Glutamatergic neuron (in vitro differentiated cells): ENCODE measurements at places on chromosomes 5 and 9. TPM values are rescaled to one million over a fixed set of nuclear protein-coding genes. Genes with fewer than 3 reads are reported as not detected.
A peak's percentile ranks its signal among the peaks of the same experiment; 100 is the strongest.

AMBP gene
- total RNA-seq, result 0.29 TPM

FREM1 gene
- total RNA-seq, result 1.7 TPM

DNA sequence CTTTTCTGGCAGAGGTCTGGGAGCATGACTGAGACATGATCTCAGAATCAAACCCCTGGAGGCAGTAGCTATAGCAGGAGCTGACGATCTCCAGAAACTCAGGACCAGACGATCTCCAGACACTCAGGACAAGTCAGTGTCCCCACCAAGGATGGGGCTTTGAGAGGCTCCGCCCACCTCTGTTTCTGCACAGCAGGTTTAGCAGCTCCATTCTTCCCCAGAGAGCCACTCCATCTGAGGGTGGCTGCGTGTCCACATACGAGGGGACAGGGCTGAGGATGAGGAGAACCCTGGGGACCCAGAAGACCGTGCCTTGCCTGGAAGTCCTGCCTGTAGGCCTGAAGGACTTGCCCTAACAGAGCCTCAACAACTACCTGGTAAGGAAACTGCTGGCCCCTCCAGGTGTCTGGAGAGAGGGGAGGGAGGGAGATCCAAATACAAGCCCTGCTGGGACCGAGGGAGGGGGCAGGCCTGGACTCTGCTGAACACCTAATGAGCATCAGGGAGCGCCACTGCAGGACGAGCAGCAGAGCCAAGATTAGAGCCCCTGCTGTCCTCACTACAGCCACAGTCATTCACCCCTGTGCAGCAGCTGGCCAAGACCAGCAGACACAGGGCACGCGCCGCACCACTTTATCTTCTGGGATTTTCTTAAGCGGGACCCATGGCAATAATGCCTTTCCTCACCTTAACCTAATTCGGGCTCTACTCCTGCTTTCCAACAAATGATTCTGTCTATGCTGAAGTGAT, at the start of gene GABRP:
GABRP (plus strand) TSS at position 228 of the 750 bp plus-strand sequence. CDS start 4,891 bp downstream, outside the sequence.
- no peaks in the 10 kb centered on the region for H3K27me3 ChIP-seq
- no peak within 1 kb of the TSS for H3K27ac ChIP-seq
- no peak for DNase-seq
- H3K4me3 ChIP-seq, result no peak within 1 kb of the TSS
- peaks cover under 1% of the 10 kb centered on the region for H3K4me1 ChIP-seq

GRCh38 chr9:91761362-91761761, 188.7 kb downstream of the ROR2 start:
- peaks cover 10% of the 10 kb centered on the region for H3K36me3 ChIP-seq
- no peak for DNase-seq
- no peak overlapping the region for H3K4me3 ChIP-seq
- H3K4me1 ChIP-seq, result peaks cover 24% of the 10 kb centered on the region

- no peak for DNase-seq
- no peaks in the 10 kb centered on the region for H3K4me1 ChIP-seq
- no peaks in the 10 kb centered on the region for H3K36me3 ChIP-seq
- no peak overlapping the region for H3K4me3 ChIP-seq
- no peak overlapping the region for H3K27ac ChIP-seq
Observed at GRCh38 chr5:65907135-65907534, 19.2 kb upstream of the ERBIN start.

COL15A1 gene
- total RNA-seq, result not detected

DNA sequence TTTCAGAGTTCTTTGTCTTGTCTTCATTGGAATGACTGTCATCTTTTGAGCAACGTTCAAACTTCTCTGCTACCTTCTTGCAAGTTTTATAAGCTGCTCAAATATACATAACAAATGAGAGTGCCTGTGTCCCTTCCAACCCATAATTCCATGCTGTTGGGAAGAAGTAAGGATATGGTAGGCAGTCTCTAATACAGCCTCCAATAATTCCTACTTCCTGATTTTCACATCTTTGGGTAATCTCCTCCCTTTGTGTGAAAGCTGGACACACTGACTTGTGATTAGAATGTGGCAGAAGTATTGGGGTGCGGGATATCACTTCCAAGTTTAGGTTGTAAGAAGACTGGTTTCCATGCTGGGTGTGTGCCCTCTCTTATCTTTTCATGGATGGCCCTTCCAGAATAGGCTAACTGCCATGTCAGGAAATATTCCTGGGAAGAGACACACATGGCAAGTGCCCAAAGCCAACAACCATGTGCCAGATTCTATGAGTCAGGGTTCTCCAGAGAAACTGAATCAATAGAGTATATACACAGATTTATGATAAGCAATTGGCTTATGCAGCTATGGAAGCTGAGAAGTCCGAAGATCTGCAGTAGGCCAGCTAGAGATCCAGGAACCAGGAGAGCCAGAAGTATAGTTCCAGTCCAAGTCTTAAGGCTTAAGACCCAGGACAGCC, 531.3 kb downstream of the NTRK2 start:
- no peak overlapping the region for H3K4me3 ChIP-seq
- H3K36me3 ChIP-seq, result no peaks in the 10 kb centered on the region
- H3K27ac ChIP-seq, result no peak overlapping the region
- DNase-seq, result no peak

TICAM2 gene
- total RNA-seq, result 0.42 TPM

GRCh38 chr9:34737677-34738260, 27.8 kb upstream of the CCL21 start:
- DNase-seq, result no peak
- no peak overlapping the region for H3K27ac ChIP-seq
- H3K27me3 ChIP-seq, result peaks cover 3% of the 10 kb centered on the region
- no peaks in the 10 kb centered on the region for H3K4me1 ChIP-seq
- H3K36me3 ChIP-seq, result no peaks in the 10 kb centered on the region

EPB41L4A gene
- 125 TPM for total RNA-seq

- no peak overlapping the region for H3K27ac ChIP-seq
- peaks cover 51% of the 10 kb centered on the region for H3K27me3 ChIP-seq
- no peaks in the 10 kb centered on the region for H3K36me3 ChIP-seq
- H3K4me1 ChIP-seq, result peaks cover 24% of the 10 kb centered on the region
- peak overlapping the region; percentile 83 for H3K4me3 ChIP-seq
Observed at GRCh38 chr5:88690409-88691229, 192.4 kb downstream of the MEF2C start.

DIMT1 gene
- total RNA-seq, result 4.6 TPM

CEP72 gene
- total RNA-seq, result 43.9 TPM

DNA sequence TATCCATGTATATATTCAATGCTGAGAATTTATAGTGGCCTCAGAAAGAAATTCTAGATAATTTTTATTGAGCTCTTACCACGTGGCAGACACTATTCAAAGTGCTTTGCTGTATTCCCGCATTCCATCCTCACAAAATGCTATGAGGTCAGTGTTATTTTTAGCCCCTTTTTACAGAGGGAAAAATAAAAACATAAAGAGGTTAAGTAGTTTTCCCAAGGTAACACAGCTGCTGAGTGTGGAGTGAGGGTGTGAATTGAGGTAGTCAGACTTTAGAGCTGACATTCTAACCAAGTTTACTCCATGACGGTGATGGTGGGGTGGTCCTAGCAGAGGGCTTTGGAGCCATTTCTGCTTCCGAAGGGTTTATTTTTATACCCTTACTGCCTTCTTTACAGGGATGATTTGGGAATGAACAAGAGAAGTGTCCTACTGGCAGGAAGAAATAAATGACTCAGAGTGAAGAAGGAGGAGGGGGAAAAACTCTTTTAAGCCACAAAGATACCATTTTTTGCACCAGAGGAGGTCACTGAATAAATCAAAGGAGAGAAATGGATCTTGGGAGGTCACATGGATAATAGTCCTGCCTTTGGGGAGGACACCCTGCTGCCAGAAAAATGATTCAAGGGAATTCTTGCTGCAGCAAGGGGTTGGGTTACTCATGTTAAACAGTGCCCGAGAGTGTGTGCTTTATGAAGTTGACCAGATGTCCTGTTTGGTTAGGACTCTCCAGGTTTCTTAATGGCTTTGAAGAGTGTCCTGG, 76.1 kb downstream of the HMHB1 start:
- H3K4me3 ChIP-seq, result no peak overlapping the region
- H3K36me3 ChIP-seq, result no peaks in the 10 kb centered on the region
- H3K27ac ChIP-seq, result no peak overlapping the region
- peaks cover 20% of the 10 kb centered on the region for H3K4me1 ChIP-seq

- H3K27me3 ChIP-seq, result no peaks in the 10 kb centered on the region
- no peaks in the 10 kb centered on the region for H3K4me1 ChIP-seq
- no peak overlapping the region for H3K27ac ChIP-seq
- DNase-seq, result no peak
Observed at GRCh38 chr5:102324714-102325113, 28.6 kb upstream of the SLCO4C1 start.

- H3K27ac ChIP-seq, result no peak overlapping the region
- no peaks in the 10 kb centered on the region for H3K27me3 ChIP-seq
- no peak overlapping the region for H3K4me3 ChIP-seq
- H3K36me3 ChIP-seq, result no peaks in the 10 kb centered on the region
Observed at GRCh38 chr5:128245974-128246373, 162.4 kb downstream of the SLC12A2 start.

DNA sequence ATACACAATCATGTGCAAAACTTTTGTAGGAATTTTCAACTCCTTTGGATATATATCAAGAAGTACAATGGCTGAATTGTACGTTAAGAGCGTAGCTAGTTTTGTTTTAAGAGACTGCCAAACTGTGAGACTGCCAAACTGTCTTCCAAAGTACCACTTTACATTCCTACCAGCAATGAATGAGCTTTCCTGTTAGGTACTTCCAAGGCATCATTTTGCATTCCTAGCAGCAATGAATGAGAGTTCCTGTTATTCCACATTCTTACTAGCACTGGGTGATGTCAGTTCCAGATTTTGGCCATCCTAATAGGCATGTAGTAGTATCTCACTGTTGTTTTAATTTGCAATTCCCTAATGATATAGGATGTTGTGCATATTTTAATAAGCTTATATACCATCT, 219.3 kb downstream of the KCNN2 start:
- no peaks in the 10 kb centered on the region for H3K27me3 ChIP-seq
- no peak overlapping the region for H3K4me3 ChIP-seq
- no peak overlapping the region for H3K27ac ChIP-seq
- H3K36me3 ChIP-seq, result no peaks in the 10 kb centered on the region
- DNase-seq, result no peak

DNA sequence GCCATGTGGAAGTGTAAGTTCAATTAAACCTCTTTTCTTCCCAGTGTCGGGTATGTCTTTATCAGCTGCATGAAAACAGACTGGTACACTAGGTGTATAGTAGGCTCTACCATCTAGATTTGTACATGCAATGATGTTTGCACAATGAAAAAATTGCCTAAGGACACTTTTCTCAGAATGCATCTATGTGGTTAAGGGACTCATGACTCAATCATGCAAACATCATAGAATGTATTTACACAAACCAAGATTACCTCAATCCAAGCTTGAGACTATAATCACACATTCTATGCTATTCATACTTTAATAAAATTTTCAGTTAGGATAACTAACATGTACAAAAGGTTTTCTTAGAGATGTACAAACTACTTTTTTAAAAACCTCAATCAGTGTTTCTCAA, 1164.5 kb downstream of the CDH12 start:
- no peaks in the 10 kb centered on the region for H3K4me1 ChIP-seq
- no peaks in the 10 kb centered on the region for H3K36me3 ChIP-seq
- H3K27ac ChIP-seq, result no peak overlapping the region
- no peak overlapping the region for H3K4me3 ChIP-seq
- no peaks in the 10 kb centered on the region for H3K27me3 ChIP-seq
- no peak for DNase-seq

DNA sequence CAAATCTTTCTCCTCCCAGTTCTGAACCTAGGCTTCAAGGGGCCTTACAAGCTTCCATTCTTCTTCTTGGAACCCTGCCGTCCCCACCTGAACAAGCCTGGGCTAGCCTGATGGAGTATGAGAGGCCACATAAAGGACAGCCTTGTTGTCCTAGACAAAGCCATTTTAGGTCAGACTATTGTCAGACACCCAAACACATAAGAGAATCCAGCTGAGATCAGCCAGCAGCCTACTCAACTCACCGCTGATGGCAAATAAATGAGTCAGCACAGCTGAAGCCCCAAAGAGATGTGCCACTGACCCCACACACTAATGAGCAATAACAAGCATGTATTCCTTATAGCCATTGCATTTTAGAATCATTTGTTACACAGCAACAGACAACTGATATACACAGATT, 33.8 kb downstream of the SVEP1 start:
- H3K4me1 ChIP-seq, result no peaks in the 10 kb centered on the region
- no peak overlapping the region for H3K27ac ChIP-seq
- H3K27me3 ChIP-seq, result no peaks in the 10 kb centered on the region
- no peak for DNase-seq
- H3K4me3 ChIP-seq, result no peak overlapping the region

DNA sequence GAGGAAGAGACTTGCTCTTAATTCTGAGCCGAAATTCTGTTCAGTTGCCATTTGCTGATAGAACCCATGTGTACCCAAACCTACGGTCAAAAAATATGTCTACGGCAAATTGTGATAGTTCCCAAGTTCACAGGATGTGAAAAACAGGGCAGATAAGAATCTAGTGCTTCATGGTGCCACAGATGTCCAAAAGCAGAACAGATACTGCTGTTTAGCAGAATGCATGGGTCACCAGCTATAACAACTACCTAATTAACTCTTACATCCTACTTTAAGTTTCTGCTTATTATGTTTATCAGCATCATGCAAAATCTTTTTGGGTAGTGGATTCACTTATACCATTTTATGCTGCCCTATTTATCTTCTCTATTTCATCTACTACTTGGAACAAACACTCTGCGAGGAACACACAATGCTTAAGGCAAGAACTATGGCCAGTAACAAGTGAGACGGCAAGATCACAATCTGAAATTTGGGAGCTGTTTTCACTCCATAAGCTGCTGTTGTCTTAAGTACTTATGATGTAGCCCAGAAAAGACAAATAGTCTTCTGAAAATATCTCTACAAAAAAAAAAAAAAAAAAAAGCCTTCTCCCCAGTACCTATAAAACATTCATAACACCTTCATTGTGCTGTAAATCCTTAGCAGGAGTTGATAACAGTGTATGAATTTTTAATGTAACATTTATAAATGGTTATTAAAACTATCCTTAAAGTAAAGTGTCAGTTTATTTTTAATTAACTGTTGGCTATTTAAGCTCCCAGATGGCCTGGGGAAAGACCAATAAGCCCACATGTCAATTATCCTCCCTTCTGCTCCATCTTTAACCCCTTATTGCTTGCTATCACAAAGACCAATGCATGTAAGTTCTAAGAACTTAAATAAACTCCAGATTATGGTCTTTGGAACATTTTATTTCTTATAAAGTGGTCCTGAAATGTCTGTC, 232.3 kb downstream of the TLR4 start:
- DNase-seq, result no peak
- H3K36me3 ChIP-seq, result no peaks in the 10 kb centered on the region
- H3K27me3 ChIP-seq, result peaks cover 3% of the 10 kb centered on the region
- peaks cover 27% of the 10 kb centered on the region for H3K4me1 ChIP-seq
- H3K27ac ChIP-seq, result peak overlapping the region; percentile 64

GRCh38 chr5:74521401-74521800, 119.1 kb downstream of the ENC1 start:
- no peak for DNase-seq
- peaks cover 29% of the 10 kb centered on the region for H3K36me3 ChIP-seq
- H3K27me3 ChIP-seq, result peaks cover 2% of the 10 kb centered on the region
- peaks cover 16% of the 10 kb centered on the region for H3K4me1 ChIP-seq

GRCh38 chr9:96612105-96612965, 7.3 kb downstream of the CDC14B start:
- peak overlapping the region; percentile 36 for H3K27ac ChIP-seq
- H3K27me3 ChIP-seq, result no peaks in the 10 kb centered on the region
- peaks cover 4% of the 10 kb centered on the region for H3K4me1 ChIP-seq
